NCI-H2227 treated with DMSO at 0.1 percent for 48 hours (cell line): ENCODE measurements at places on chromosomes 2 and 18.

- no peak for DNase-seq
Measured at GRCh38 chr2:241620419-241620769, 16.6 kb downstream of the THAP4 start.

DNA sequence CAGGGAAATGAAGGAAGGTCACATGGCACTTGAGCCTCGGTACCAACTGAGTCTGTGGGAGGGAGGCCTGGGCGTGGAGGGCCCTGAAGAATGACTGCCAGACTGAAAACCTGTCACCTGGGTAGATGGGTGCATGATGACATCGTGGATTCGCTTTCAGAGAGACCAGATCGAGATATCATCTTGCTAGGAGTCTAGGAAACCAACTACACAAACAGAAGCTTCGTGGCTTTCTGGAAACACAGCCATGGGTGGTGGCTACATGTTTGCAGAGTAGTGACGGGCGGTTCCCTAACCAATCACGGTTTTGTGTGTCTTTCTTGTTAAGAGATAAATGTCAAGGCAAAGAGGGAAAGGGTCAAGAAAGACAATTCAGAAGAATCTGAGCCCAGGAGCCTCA, 155.0 kb downstream of the EIPR1 start:
- no peak for DNase-seq

GRCh38 chr2:134564549-134564948, 154.3 kb downstream of the TMEM163 start:
- DNase-seq = no peak

DNA sequence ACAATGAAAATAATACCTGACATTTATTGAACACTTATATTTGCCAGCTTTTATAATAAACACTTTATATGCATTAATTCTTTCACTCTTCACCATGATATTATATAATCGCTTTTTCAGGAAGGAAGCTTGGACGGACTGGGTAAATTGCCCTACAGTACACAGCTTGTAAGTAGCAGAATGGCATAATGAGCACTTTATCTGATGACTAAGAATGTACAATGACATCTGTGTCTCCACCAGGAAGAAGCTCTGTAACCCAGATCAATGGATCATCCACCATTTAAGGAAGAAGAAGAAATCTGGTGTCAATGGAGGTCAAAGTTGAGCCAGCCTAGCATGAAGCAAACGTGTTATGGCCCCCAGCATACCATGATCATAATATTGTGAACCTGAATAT, 444.0 kb upstream of the SPHKAP start:
- no peak for DNase-seq

GRCh38 chr2:190819840-190820301, 60.8 kb upstream of the GLS start:
- no peak for DNase-seq

DNA sequence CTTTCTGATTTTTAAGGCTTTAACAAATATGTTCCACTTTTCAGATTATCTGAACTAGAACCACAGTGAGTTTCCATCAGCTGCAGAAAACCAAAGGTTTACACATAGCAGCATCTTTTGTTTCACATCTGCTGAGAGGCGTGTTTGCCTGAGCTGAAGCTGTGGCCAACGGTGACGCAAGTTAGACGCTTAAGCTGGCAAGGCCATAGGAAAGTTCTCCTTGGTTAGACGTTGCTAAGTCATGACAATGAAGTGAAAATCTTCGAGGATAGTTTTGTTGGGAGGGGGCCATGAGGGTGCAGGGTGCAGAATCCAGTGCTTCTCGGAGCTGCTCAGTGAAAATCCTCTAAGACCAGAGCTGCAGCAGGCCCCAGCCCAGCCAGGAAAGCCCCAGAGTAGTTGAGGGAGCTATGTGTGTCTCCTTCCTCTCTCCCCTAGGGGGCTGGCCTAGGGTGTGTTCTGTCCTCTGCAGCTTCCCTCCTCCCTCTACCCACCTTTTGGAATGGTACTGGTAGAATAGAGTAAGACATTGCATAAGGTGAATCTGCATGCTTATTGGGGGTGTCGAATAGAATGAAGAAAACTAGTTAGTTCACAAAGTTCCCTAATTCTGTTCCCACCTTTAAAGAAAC, 105.4 kb downstream of the FHOD3 start:
- no peak for DNase-seq

GRCh38 chr18:22112215-22112614, 57.2 kb upstream of the GATA6 start:
- no peak for DNase-seq

DNA sequence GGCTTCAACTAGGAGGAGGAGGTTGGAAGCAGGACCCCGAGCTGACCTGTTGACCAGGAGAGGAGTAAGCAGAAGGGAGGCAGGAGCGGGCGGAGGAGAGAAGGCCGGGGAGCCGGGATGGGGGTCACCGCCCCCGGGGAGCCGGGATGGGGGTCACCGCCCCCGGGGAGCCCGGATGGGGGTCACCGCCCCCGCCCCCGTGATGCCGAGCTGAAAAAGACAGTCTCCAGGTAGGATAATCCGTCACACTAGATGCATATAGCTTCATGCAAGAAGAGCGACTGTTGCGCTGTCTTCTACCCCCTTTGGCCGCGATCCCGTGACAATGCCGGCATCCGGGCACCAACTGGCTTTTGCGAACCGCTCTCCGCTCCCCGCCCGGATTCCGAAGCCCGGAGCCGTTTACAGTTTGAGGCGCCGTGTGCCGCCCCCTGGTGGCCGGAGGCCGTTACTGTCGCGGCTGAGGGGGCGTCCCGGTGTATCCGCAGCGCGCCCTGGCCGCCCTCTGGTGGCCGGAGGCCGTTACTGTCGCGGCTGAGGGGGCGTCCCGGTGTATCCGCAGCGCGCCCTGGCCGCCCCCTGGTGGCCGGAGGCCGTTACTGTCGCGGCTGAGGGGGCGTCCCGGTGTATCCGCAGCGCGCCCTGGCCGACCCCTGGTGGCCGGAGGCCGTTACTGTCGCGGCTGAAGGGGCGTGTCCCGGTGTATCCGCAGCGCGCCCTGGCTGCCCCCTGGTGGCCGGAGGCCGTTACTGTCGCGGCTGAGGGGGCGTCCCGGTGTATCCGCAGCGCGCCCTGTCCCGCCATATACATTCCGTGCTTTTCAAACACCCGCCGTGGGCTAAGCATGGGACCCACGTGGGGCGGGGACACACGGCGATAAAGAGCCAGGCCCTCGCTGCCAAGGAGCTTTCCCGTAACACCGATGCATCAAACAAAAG, 89.6 kb downstream of the ACTR3 start:
- DNase-seq = no peak

DNA sequence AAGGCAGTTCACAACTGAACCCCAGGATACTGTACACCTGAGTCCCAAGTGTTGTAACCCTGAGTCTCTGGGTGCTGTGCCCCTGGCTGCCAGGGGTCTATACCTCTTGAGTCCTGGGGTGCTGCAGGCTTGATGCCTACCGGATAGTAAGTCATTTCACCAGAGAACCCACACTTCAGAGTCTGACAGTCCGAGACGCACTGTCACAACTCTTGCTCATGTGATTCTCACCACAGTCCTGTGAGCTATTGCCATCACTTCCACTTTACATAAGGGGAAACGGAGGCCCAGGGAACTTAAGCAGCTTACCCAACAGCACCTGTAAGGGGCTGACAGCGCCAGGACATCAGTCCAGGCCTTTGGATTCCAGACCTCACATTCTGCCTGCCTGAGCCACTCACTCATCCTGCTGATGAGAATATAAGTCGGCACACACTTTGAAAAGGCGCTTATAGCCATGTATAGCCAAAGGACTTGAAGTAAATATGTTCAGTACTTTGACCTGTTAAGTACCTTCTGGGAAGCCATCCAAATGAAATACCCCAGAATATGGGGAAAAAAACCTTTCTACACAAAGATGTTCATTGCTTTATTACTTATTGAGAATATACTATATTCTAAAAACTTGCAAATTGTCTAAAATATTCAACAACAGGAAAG, 180.7 kb upstream of the ID2 start:
- DNase-seq = no peak

DNA sequence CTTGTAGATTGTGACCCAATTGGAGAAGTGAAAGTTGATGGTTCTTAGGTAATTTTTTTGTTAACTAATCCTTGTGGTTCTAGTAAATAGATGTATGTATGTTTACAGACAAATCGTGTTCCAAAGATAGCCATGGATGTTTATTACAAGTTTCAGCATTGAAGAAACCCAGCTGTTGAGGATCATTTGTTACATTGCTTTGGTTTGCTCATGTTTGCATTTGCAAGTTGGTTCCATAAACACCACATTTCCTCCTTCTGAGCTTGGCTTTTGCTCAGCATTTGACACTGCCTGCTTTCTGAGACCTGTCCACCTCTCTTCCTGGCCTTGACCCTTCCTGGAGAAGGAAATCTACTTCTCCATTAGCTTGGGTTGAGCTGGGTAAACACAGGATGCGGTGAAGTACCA, 1.8 kb upstream of the CCDC68 start:
- no peak for DNase-seq

DNA sequence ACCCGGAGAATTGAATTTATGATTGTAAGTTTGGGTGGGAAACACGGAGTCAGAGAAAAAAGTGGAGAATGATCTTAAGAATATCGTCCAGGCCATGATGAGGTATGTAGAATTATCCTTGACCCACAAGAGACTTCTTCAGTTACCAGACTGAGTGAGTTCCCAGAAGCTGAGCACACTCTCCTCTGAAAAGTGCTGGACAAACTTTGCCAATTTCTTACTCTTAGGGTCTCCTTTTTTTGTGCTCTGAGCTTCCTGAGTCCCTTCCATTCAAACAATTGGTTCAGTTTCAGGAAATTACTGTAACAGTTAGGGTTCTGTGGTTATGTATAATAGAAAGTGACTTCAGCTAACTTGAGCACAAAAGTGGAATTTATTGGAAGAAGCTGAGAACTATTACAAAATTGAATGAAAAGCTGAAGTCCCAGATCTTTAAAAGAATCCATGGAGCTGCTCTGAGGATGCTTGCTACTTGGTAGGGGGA, 50.6 kb upstream of the EHBP1 start:
- no peak for DNase-seq

GRCh38 chr2:231877533-231878456, 48.4 kb downstream of the NPPC start:
- no peak for DNase-seq

GRCh38 chr18:55300421-55300935, 287.5 kb downstream of the TCF4 start:
- DNase-seq = peak; percentile 83

GRCh38 chr2:128317181-128317898, 1.3 kb downstream of the HS6ST1 start:
- no peak for DNase-seq

DNA sequence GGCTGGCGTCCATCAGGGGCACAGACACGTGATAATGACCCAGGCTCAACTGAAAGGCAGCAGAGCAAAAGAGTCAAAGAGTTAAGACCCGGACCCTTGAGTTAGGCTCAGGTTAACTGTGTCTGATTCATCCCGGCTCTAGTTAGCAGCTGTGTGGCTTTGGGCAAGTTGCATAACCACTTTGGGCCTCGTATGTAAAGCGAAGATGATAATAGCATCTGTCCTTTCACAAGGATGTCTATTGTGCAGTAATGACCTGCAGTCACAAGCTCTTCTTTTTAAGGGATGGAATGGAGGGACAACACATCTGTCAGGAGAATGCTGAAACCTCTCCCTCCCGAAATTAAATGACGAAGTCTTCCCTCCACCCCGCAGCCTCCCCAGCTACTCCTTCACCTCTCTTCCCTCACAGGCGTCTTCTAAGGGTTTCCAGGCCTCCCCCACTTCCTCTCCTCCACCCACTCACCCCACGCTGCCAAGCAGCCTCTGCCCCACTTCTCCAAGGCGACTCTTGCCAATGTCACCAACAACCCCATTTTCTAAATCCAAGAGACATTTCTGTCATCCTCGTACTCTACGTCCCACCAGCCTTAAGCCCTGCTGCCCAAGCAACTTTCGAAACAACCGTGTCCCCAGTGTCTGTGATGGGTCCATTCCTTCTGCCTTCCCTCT, 135.1 kb upstream of the ID2 start:
- DNase-seq = no peak

DNA sequence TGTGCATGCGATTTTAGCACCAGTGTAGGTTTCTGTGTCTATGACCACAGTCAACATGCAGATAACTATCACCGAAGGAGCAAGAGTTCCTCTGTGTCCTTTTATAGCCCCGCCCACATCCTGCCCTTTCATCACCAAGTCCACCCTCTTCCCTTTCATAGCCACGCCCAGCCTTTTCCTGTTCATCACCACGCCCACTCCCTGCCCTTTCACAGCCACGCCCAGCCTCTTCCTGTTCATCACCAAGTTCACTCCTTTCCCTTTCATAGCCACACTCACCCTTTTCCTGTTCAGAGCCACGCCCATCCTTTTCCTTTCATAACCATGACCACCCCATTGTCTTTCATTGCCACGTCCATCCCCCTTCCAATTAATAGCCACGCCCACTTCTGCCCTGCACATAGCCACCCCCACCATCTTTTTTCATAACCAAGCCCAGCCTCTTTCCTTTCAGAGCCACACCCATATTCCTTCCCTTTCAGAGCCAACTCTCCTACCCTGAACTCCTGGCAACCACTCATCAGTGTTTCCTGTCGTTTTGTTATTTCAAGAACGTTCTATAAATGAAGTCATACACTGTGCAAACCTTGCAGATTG, 273.9 kb downstream of the MYT1L start:
- DNase-seq = no peak

DNA sequence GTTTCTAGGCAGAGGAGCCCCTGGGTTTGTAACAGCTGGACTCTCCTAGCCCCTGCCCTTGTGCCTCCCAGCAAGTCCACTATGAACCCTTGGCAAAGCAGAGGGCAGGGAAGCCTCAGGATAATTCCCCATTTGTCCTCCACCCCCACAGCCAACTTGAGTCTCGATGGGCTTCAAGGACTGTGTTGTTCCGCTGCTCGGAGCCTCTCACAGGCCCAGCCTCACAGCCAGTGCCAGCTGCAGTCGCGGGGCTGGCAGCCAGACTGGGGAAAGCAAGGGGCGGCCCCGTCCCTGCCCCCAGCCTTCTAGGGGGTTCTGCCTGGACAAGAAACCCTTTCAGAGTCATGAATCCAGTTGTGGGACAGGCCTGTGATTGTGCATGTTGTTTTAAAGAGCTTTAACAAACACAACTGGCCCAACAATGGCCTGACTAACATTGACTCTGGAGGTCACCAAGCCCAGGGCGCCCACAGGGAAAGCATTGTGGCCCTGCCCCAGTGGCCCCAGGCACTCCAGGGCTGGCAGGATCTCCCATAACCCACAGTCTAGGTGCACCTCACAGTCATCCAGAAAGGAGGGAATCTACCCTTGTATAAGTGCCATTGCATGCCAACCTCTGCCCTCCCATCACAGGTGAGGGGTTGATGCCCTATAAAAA, 71.8 kb upstream of the DAPL1 start:
- DNase-seq = no peak

DNA sequence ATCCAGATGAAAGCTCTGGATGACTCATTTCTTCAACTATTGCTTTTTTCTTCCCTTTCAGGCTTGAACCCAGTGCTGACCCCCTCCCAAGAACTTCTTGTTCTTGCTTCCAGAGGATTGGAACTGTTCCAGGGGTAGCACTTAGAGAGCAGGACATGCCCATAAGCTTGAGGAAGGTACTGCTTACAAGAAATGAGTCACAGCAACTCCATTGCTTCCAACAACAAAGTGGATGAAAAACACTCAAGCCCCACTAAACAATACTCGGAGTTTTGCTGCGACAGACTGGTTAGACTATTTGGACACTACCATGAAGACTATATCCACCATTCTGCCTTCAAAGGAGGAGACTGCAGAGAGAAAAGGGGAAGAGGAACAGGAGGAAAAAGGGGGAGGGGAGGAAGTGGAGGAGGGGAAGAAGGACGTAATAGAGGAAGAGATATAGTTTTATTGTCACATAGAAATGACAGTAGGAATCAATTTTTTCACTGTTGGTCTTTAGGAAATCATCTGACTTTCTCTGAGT, 1.6 kb upstream of the EPC2 start:
- peak; percentile 25 for DNase-seq

GRCh38 chr2:34379586-34379985, 780.5 kb upstream of the FAM98A start:
- DNase-seq = no peak

- DNase-seq = no peak
Measured at GRCh38 chr18:9642799-9643462, 28.6 kb upstream of the PPP4R1 start.
